ENCODE measurements at places on chromosomes 4 and X.

DNA sequence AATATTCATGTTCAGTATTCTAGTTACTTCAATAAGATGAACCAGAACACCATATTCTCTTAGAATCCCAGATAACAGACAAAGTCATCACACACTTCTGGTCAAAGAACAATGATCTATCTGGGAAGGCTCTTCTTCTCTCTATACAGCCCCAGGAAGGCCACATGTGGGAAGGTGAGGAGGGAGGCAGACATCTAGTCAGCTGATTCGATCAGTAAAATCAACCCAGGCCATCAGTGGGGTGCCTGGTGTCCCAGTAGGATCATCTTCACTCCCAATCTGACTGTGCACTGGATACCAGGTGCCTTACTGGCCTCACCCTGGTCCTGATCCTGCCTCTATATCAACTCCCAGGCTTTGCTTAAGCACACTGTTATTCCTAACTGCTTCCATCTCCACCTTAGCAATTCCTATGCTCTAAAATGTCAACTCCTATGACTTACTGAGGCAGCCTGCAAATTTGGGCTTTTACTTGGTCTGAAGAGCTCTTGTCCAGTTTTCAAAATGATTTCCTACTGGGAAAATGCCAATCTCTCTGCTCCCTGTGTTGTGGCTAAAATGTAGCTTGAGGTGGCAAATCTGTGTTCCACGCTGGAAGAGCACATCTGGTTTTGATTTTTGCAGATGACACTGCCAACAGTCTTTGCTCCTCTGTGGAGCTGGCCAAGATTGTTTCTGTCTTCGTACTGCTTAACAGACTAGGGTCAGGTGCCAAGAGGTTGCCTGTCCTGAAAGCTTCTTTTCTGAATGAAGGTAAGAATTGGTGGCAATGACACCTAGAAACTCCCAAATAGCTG, 128.7 kb downstream of the MGST2 start:
- no peak for DNase-seq

DNA sequence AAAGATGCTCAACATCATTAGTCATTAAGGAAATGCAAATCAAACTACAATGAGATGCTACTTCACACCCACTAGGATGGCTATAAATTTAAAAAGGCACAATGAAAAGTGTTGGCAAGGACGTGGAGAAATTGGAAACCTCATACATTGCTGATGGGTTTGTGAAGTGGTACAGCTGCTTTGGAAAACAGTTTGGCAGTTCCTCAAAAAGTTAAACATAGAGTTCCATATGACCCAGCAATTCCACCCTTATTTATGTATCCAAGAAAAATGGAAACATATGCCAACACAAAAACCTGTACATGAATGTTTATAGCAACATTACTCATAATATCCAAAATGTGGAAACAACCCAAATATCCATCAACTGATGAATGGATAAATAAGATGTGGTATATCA, 101.3 kb upstream of the MAGEB10 start:
- no peak for DNase-seq

GRCh38 chrX:150664290-150664689, 28.9 kb upstream of the MTMR1 start:
- DNase-seq, result no peak

DNA sequence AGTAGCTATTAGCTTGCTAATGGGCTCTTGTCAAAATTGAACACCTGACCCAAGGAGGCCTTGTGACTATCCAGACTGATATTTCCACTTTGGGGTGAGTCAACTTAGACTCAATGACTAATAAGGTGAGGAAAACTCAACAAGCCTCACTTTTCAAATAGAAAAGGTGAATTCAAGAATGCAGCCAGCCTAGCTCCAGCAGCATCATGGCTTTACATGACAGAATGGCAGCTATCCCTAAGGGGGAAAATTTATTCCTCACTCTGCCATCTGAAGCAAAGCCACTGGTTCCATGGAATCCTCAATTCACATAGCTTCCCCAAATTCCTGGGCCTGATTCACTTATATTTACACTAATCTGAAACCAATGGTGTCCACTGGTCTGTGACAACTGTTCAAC, 29.1 kb upstream of the RAB9B start:
- no peak for DNase-seq

- DNase-seq, result no peak
These were observed 42.8 kb downstream of the ANXA5 start for GRCh38 chr4:121653986-121654385.

- no peak for DNase-seq
These were observed 9.6 kb upstream of the INTU start for GRCh38 chr4:127622921-127623796.
